ENCODE measurements at places on chromosomes 6 and 20. TPM values are rescaled to one million over a fixed set of nuclear protein-coding genes. Genes with fewer than 3 reads are reported as not detected.

- no peak for DNase-seq
Observed at GRCh38 chr20:44594730-44595129, 12.4 kb downstream of the PKIG start.

GRCh38 chr6:101956961-101957360 lies 563.5 kb downstream of the GRIK2 start:
- no peak for DNase-seq

ENTPD6 gene
- total RNA-seq: 51.2 TPM

CD109 gene
- 20.7 TPM for total RNA-seq

GRCh38 chr20:6122111-6122872 lies 538 bp downstream of the FERMT1 start:
- DNase-seq: no peak

DNA sequence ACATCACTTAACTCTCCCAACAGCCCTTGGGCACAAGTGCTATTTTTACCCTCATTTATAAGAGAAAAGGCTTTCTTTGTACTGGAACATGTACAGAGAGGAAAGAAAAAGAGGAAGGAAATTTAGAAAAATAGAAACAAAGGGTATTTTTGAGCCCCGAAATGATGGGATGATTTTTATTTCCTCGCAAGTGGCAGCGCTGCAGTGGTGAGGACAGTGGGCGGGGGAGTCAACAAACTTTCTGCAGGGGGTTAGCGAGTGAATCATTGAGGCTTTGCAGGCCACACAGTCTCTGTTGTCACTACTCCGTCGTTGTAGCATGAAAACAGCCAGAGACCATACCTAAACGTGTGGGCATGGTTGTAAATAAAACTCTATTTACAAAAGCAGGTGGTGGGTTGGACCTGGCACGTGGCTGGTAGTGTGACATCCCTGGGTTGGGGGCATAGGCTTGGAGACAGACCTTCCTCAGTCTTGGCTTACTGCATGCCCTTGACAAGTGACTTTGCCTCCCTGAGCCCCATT lies 25.5 kb upstream of the OCSTAMP start:
- DNase-seq: no peak

DNA sequence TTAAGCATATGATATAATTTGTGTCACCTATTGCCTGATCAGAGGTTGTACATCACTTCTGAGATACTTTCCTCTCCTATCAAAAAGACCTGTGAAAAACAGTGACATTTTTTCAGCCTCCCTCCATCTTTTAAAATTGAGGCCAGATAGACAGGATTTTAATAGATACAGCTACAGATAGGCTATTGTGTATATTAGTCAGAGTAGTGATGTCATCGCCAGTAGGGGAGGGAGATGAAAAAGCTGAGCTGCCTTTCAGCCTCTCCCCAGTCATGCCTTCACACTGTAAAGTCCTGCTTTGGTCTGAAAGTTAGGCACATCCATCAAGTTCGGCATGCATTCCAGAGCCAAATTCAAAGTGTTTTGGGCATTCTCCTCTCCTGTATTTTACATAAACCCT lies 7.9 kb upstream of the PABPC1L start:
- DNase-seq: no peak
